ENCODE measurements at places on chromosomes 7 and 10.
A peak's percentile ranks its signal among the peaks of the same experiment; 100 is the strongest.

- DNase-seq = no peak
Measured at GRCh38 chr7:132161976-132162375, 414.3 kb downstream of the PLXNA4 start.

DNA sequence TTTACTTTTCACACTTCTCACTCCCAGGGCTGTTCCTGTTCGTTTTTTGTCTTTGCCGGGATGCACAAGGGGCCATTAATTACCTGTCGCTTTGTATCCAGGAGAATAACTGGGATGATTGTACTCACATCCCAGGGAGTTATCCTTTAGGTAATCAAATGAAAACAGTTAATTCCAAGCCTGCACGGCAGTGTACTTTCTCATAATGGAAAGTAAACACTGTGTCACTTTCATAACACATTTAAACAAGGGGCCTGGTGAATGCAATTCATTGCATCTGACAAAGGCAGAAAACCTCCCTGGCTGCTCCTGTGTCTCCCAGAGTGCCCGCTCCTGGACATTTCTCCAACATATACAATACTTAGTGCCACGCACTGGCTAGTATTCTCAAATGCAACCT lies 138.7 kb upstream of the CELF2 start:
- no peak for DNase-seq

DNA sequence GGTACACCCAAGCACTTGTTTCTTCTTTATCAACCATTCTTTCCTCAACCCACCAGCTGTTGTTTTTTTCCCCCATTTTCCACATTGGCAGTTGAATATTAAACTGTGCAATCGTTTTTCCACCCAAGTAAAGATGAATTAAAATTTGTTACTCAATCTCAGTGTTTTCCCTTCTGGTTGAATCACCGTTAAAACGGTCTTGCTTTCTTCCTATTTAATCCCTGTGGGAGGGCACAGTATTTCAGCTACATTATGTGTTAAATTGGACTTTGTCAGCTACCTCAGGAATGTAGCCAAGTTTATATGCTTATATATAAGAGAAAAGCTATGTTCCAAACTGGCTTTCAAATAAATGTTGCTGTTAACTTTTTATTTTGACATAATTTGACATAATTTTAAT lies 19.9 kb downstream of the SLC35G1 start:
- DNase-seq = no peak

DNA sequence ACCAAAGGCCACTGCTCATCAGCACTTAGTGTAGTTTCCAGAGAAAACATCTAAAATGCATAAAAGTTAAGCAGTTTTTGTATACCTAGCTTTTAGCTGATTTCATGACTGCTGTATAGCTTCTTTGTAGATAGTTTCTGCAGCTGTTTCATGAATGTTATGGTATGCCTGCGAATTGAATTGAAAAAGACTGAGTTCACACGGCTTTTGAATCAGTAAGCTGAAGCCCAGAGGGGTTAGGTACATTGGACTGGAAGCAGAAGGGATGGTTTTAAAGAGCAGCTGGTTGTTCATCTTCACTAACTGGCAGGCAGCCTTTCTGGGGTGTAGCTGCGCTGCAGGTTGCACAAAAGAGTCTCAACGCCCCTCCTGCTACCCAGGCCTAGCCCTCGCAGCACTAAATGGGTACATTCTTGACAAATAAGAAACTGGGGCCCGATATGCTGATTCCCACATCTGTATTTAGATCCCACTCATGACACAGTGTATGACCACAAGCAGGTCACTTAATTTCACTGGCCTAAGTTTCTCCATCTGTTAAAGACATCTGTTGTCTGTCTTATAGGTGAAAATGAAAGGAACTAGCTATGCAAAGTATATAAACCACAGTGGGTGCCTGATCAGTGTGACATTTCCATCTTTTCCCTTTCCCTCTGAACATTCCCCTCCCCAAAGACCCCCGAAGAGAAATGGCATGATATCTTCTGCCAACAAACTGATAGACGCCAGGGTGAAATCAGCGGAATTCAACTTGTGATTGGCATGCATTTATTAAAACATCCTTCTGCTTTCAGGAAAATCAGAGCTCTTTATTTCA lies 85.9 kb upstream of the AGBL3 start:
- DNase-seq = no peak

DNA sequence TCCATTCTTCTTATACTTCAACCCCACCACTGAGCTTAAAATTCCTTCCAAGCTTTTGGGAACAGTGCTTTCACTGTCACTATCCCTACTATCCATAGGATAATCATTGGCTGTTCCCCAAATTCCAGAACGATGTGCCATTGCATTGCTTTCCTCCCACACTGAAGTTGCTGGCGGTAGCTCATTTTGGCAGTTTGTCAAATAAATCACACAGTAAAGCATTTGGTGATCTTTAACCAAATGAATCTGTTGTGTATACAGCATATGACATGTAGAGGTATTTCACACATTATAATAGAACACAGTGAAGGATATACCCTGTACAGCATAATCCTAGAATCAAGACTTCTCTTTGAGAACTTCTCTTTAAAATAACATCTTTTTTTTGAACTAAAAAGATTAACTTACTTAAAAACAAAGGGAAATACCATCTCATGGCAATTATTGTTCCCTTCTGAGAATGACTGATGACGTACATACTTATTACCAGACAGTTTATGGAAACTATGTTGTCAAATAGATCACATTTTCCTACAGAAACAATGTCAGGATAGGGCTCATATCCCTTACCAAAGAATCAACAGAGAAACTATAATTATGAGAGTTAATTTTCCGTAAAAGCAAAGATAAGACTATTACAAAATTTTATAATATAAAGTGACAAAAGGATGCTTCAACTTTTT lies 93.6 kb downstream of the CTNNA3 start:
- DNase-seq = no peak

DNA sequence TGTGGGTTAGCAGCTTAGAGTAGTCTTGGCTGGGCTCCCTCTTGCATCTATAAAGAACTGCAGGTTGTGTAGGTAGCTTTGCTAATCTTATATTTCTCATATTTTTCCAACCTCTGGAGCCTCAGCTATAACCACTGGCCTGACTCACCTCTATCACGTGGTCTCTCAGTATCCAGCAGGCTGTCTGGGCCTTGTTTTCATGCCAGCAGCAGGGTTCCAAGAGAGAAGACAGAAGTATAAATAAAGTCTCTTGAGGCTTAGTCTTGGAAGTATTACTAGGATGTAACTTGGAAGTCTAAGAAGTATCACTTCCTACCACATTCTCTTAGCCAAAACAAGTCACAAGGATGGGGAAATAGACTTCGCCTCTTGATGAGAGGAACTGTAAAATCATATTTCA lies 73.3 kb downstream of the WIPF3 start:
- DNase-seq = no peak

DNA sequence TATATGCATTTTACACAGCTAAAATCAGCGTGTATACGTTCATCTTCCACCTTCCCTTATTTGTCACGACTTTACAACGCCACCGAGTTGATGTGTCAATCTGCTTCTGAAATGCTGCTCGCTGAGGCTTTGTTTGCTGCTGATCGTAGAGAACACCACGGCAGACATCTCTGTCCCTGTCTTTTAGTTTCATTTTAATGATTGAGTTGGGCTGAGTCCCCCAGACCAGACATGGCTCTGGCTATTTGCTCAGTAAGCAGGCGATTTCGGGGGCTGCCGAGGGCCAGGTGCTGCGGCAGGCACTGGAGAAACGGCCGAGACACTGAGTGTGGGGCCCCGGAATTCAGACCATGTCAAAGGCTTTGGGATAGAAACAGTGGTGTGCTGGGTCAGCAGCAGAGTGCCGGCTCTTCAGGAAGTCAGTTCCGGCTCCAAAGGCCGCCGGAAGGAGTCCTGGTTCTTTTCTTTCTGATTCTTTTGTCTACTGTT lies 5.0 kb downstream of the LRRC27 start:
- DNase-seq = peak; percentile 50

DNA sequence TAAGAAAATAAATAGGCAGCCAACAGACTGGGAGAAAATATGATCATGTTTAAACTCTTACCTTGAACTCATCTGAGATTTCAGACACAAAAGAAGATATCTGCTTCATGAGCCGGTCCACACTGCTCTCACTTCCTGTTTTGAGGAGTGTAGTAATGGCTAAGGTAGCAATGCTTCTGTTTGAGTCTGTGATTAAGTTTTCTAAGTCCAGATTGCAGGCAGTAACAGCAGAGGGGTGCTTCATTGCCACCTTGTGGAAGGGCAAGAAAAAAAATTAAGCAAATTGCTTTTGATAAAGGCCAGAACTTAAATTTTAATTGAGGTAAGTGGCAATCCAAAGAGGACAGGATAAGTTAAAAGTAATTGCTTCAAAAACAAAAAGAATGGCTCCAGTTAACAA lies 69.1 kb downstream of the MEST start:
- DNase-seq = peak; percentile 82

DNA sequence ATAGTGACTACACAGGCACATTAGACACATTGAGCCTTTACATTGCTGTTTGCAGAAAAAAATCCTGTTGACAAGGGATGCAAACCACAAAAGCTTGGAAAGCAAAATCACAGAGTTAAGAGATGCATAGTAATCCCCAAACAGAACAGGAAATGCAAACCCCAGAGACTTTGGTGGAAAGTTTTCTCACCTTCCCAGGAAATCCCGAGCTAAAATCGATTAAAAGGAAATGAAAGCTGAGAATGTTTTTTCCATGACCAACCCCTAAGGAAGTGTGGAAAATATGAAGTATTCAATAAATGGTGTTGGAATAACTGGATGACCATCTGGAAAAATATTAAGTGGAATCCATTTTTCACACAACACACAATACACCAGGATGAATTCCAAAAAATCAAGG lies 598.7 kb downstream of the GRID1 start:
- no peak for DNase-seq
